ENCODE measurements at places on chromosomes 1 and 21.
A peak's percentile ranks its signal among the peaks of the same experiment; 100 is the strongest.

DNA sequence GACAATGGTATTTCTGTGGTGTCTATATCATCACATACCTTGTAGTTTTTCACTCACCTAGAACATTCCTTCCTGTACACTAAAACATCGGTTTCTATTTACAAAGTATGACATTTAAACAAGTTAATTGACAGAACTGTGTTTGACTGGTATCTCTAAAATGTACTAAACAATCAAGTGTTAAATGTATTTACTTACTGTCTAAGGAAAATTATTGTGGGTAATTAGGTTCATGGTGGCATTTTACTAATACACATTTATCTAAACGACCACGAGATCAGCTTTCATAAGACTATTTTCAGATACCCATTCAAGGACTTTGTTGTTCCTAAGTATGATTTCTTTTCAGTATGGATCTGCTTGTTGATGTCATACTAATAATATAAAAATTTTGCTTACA, 115.2 kb downstream of the ADGRL2 start:
- DNase-seq, result no peak

GRCh38 chr1:206573762-206574161, 38.5 kb downstream of the EIF2D start:
- no peak for DNase-seq

DNA sequence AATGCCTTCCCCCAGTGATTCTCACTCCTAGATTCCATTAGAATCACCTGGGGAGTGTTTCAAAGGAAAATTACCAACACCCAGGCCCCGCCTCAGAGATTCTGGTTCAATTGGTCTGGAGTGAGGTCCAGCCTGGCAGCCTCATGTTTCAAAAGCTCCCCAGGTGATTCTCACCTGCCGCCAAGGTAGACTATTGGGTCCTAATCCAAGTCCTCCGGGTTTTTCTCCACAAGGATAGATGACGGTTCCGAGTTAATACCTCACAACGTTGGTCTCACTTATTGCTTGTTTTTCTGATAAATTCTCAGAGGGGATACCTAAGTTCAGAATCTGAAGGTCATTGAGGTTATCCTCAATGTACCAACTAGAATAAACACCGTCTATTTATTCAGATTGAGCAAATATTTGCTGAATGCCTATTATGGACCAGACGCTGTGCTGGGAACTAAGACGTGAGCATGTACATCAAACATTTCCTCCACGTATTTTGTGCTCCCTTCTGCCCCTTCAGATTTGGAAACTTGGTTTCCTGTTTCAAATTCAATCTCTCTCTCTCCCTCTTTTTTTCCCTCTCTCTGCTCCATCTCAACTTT, 97.5 kb downstream of the SEC16B start:
- no peak for DNase-seq

- DNase-seq, result no peak
Observed at GRCh38 chr1:234617131-234617985, 7.4 kb upstream of the IRF2BP2 start.

DNA sequence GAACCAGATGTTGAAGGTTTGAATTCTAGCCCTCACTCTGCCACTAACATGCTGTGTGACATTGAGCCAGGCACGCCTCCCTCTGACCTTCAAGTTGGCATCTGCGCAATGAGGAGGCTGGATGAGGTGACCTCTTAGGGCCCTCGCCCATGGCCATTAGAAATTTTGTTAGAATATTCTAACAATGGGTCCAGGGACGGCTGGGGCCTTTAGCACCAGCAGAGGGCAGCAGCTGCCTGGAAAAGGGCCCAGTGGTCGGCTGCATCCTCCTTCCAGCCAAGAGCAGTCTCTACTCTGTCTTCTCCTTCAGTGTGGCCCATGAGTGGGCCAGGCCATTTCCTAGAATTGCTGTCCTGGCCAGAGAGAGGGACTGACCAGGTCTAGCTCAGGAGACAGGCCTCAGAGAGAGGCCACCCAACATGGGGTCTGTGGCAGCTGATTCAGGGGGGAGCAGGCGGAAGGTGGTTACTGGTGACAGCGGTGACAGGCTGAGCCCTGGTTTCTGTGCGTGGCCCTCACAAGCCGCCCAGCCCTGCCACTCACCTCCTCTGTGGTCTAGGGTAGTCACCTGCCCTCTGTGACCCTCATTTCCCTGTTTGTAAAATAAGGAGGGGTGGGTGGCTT, 101.3 kb upstream of the ACTL8 start:
- DNase-seq, result peak; percentile 28

GRCh38 chr1:70487459-70487815, 76.4 kb downstream of the CTH start:
- no peak for DNase-seq

DNA sequence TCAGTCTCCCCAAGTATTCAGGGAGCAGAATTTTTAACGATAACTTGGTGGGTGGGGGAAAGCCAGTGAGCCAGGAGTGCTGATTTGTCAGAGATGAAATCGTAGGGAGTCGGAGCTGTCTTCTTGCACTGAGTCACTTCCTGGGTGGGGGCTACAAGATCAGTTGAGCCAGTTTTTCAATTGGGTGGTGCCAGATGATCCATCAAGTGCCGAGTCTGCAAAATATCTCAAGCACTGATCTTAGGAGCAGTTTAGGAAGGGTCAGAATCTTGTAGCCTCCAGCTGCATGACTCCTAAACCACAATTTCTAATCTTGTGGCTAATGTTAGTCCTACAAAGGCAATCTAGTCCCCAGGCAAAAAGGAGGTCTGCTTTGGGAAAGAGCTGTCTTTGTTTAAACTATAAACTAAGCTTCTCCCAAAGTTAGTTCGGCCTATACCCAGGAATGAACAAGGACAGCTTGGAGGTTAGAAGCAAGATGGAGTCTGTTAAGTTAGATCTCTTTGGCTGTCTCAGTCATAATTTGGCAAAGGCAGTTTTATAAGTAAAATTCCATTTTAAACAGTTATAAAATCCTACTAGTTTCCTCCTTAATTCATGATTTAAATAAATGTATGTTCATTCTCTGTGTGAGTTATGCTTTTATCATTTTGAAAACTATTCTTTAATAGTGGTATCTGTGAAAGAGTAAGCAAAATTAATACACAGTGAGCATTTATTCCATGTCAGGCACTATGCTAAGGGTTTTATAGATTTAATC, 51.7 kb downstream of the SLC16A1 start:
- DNase-seq, result no peak

- DNase-seq, result no peak
Observed at GRCh38 chr1:94121411-94121821, 468 bp upstream of the ABCA4 start.

GRCh38 chr1:155139895-155140629, at the start of gene DPM3:
Gene DPM3 (minus strand): TSS chr1:155140531. CDS start chr1:155140240, 291 bp downstream.
- DNase-seq, result peak; percentile 93

GRCh38 chr1:198271467-198271866, 114.7 kb downstream of the NEK7 start:
- no peak for DNase-seq

DNA sequence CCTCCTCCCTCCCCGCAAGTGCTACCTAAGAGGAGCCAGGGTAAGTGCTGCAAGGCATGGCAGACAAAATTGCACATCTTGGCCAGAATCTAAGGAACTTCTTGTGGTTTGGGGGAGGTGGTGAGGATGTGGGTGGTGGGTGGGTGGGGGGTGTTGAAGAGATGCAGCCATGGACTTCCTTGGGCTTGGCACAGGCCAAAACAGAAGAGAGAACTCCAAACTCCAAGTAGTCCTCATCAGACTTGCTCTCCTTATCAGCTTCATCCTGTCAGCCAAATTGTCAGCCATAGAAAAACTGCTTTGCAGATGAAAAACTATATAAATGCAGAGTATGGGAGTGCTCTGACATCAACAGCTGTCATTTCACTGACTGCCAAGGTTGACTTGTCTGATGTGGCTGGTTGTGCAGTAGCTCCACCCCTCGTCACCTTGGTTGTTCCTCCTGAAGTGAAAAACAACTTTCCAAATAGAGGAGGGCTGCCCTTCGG, 7.1 kb downstream of the AMIGO1 start:
- DNase-seq, result no peak

DNA sequence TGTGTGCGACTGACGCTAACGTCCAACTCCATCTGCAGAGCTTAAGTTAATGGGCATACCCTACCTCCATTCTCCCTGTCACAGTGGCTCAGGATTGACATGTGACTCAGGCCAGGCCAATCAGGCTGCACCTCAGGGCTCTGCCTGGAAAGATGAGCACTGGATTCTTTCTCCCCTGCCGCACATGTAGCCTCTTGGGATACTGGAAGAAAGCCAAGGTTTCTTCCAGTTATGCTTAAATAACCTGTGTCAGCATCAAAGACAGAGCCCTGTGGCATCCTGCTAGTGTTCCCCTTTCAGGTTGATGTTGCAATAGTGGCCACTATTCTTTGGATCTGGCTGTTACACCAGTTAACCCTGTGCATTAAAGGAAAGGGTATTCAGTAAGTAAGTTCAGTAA, 55.0 kb upstream of the SYT6 start:
- DNase-seq, result no peak

DNA sequence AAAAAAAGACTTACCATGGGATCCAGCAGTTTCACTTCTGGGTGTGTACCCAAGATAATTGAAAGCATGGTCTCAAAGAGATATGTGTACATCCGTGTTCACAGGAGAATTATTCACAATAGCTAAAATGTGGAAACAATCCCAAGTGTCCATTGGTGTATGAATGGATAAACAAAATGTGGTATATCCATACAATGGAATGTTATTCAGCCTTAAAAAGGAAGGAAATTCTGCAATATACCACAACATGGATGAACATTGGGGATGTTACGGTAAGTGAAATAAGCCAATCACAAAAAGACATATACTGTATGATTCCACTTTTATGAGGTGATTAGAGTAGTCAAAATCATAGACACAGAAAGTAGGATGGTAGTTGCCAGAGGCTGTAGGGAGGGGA, 7.0 kb upstream of the TUT4 start:
- DNase-seq, result no peak

GRCh38 chr1:234613128-234613875, 3.3 kb upstream of the IRF2BP2 start:
- DNase-seq, result no peak

DNA sequence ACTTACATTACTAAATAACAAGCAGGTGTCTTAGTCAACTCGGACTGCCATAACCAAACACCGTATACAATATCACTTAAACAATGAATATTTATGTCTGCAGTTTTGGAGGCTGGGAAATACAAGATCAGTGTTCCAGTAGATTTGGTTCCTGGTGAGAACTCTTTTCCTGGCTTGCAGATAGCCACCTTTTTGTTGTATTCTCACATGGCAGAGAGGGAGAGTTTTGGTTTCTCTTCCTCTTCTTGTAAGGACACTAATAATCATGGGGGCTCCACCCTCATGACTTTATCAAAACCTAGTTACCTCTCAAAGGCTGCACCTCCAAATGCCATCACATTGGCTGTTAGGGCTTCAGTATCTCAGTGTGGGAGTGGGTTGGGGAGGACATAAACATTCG, 82.9 kb upstream of the CACYBP start:
- no peak for DNase-seq

GRCh38 chr1:114090738-114091505, 62.7 kb downstream of the SYT6 start:
- DNase-seq, result no peak

GRCh38 chr1:44355582-44356305, 687 bp upstream of the ERI3 start:
- no peak for DNase-seq

GRCh38 chr1:103561643-103562395, 9.6 kb upstream of the AMY2B start:
- peak; percentile 64 for DNase-seq

DNA sequence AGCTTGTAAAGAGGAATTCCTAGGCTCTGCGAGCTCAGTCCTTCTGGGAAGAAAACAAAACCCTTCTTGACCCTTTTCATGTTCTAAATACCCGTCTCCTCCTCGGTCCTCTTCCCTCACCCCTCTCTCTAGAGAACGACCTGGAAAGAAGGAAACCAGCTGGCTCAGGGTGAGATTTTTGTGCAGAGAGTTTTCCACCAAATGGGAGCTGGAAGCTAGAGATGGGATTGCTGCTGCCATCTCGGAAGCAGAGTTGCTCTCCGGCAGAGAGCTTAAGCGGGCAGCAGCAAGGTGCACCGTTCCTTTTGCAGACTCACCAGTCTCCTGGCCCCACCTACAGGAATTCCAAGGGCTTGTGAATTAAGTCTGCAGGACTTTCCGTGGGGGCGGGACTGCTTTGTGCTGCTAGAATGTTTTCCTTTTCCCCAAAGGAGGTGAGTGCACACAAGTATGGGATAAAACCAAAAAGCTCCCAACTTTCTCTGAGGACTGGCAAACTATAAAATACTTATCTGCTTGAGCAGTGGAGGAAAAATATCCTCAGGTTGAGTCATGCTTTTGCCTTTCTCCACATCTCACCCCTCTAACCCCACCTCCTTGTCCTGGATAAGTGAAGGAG, 29.1 kb upstream of the KIAA0040 start:
- no peak for DNase-seq

DNA sequence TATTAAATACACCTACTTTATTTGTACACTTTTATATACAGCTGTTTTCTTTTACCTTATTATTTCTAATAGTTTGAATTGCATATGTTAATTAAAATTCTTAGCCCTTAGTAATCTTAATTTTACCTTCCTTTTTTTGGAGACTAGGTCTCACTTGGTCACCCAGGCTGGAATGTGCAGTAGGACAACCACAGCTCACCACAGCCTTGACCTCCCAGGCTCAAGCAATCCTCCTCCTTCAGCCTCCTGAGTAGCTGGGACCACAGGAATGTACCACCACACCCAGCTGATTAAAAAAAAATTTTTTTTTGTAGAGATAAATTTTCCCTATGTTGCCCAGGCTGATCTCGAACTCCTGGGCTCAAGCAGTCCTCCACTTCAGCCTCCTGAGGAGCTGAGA, 15.0 kb upstream of the SDC3 start:
- DNase-seq, result no peak

- no peak for DNase-seq
Observed at GRCh38 chr1:21277180-21277579, 13.1 kb downstream of the ECE1 start.

DNA sequence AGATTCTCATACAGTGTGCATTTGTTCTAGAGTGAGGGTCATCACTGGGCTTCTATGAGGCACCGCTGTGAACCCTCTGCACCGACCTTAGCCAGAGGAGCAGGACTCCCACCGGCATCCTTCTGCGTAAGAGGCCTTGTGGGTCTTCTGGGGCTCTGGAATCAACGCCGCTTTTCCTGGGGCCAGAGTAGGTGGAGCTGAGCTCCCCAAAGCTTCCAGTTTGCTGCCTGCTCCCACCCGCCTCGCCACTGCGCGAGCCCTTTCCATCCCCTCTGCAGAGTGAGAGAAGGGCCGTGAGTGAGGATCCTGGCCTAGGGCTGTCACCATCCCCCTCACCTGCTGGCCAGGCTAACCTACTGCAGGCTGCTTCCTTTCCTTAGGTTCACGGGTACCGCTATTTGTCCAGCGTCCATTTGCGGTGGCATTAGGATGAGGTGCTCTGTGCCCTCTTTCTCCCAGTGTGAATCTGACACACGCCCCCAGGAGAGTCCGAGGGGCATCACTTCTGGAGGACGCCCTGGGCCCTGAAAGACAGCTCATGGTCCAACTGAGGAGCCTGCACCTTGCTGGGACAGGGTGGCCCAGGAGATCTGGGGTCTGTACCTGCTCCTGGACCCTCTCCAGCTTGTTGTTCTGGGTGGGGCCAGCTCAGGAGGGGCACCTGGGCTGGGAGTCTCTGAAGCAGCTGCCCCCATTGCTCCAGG, 36.2 kb downstream of the UMODL1 start:
- DNase-seq, result peak; percentile 30

Data from MM.1S (cell line).